Effector memory CD8-positive, alpha-beta T cell (primary cell): ENCODE measurements at places on chromosomes 6 and 20.

DNA sequence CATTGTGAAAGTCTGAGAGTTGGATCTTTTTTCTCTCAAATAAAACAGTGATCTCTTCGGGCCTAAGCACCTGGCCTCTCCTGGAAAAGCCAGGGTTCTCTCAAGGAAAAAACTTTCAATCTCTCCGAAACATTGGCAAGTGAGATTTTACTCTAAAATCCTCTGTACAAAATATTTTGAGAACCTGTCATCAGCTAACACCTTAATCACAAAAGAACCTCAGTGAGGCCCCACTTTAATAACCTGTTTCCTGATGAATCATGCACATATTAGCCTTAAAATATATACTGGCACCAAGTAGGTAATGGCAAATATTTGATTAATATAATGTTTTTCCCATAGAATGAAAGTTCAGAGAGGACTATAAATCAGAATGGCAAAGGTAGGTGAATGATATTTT is 177.9 kb downstream of the FRK start:
- DNase-seq: no peak

DNA sequence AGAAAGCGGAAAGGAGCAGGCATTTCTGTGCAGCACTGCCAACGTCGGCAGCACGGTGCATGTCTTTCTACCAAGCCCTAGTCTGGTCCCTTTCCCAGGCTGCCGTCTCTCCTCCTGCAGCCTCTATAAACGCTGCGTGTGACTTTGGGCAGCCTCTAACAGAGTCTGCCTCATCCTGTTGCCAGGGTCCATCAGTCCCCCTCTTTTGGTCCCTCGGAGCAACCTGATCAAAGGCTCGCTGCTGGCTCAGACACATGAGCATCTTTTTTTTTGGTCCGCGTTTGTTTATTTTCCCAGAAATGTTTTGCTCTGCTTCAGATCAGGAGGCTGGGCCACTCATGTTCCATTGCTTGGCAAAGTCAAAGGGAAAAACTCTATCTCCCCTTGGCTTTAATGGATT is 166.8 kb upstream of the CST7 start:
- DNase-seq: no peak

- no peak for DNase-seq
These were observed 51.1 kb upstream of the MYL9 start for GRCh38 chr20:36490191-36490590.

- DNase-seq: no peak
These were observed 94.4 kb downstream of the NCR2 start for GRCh38 chr6:41429506-41430504.

- no peak for DNase-seq
These were observed 244.7 kb upstream of the PRND start for GRCh38 chr20:4476903-4477500.

GRCh38 chr6:138774370-138774769 is 801 bp downstream of the CCDC28A start:
- no peak for DNase-seq

DNA sequence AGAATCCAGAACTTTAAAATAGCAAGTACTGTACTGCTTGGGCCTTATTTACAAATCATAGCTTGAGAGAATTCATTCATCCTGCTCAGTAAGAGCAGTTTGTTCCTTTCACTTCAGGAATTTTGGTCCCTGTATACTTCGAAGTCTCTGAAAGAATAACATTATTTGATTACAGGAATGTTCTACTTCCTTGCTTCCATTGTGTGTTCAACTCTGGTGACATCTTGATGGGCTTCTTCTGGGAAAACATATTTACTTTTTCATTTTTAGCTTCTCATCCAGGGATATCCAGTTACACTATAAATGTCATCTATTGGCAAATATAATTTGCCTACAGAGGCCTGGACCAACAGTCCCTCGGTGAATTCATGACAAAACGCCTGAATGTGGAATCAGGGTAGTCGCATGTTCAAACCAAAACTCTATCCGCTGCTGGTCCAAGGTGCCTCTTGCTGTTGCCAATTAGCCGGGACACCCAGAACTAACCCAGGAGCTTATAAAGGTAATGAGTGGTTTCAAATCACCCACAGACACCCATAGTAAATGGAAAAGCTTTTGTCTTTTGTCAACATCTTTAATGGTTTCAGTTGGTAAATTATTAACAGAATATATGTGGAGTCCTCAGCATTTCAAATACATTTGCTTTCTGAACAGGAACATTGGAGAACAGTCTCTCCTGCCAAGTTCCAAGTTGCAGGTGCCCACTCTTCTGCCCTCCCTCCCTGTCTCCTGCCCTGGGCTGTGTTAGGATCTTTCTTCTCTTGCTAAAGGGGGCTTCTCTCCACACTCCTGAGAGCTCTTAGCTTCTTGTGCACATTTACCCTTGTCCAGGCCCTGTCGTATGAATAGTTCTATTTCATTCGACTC is 162.5 kb upstream of the CITED2 start:
- DNase-seq: no peak

DNA sequence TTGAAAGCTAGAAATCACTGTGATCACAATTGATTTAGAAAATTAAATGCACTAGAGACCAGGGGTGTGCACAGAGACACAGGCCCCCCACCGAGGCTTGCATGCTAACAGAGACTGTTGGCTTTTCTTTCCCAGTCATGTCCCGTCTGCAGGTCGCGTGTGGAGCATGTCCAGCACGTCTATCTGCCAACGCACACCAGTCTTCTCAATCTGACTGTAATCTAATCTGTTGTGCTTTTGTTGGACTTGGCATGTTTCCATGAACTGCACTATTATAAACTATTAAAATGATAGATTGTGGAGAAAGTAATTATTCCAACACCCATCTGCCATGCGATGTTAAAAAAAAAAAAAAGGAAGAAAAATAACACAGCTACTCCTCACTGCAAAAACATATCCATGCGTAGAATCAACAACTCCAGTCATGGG is 17.7 kb downstream of the MYLIP start:
- no peak for DNase-seq

DNA sequence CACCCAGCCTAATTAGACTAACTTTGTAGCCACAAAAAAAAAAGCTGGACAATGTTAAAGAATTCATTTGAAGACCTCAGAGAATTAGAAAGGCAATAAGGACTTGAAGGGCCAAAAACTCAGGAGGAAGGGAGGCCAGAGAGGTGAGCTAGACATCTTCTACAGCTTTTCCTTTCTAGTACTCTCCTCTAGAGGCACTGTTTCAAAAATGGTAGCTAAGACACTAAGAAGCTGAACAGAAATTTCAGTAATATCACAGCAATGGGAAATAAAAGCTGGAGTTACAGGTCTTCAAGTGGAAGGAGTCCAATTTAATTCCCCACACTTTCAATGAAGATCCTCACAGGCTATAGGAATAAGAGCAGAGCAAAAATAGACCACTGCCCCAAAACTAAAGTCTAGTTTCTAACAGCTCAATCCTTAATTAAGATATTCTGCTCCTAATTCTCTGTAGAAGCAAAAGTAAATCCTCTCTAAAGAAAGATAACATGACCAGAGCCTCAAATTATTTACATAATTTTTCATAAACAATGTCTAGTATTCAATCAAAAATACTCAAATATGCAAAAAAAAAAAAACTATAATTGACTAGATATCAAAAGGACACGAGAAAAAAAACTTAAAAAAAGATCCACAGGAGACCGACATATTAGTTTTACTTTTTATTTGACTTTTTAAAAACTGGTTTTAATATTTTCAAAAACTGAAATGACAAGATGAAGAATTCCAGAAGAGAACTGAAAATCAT is 63.7 kb downstream of the RNGTT start:
- DNase-seq: no peak

GRCh38 chr6:99905209-99906106 is 88.6 kb downstream of the MCHR2 start:
- no peak for DNase-seq

GRCh38 chr6:120587381-120587780 is 746.9 kb downstream of the TBC1D32 start:
- DNase-seq: no peak

GRCh38 chr6:16286151-16286522 is 47.8 kb downstream of the GMPR start:
- peak; percentile 7 for DNase-seq

DNA sequence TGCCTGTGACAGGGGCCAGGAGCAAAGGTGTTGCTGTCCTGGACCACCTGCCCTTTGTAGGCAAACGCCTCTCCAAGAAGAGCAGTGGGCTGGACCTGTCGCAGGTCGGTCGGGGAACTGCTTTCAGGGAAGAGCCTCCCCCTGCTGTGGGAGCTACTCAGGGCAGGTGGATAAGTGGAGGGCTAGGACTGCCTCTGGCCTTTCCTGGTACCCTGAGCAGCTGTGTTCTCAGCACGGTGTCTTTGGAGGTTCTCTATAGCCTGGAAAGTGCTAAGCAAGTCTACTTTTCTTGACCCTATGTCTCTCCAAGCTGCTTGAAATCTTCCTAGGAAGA is 35.0 kb downstream of the BPIFB1 start:
- DNase-seq: no peak

DNA sequence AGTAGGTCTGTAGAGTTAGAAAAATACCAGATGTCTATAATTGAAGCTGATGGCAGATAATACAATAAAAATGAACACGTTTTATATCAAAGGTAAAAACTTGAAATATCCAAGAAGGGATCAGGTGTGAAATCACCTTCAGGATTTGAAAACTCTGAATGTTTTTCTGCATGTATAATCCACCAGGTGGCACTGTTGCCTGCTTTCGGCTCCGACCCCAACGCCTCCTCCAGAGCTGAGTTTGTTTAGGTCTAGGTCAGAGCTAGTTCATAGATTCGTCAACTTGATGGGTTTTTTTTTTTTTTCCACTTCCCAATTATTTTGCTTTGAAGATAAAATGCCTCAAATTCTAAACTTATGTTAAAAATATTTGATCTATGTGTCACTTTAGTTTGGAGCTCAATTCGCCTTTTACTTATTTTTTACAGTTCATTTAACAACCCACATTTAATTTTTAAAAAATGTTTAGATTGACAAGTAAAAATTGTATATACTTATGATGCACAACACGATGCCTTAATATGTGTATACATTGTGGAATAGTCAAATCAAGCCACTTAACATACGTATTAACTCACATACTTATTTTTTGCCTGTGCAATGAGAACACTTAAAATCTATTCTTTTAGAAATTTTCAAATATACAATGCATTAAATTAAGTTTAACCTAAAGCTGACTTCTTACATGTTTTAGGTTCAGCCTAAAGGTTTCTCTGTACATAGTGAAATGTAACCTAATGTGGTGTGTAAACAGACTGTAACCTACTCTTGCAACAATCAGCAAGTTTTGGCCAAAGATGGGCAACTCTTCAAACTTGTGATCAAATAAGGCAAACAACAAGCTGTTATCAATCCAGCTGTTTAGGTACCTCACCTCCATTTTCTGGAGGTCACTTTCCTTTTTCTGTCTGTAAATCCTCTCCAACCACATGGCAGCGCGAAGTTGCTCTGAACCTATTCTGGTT is 39.4 kb upstream of the ENPP4 start:
- peak; percentile 50 for DNase-seq

DNA sequence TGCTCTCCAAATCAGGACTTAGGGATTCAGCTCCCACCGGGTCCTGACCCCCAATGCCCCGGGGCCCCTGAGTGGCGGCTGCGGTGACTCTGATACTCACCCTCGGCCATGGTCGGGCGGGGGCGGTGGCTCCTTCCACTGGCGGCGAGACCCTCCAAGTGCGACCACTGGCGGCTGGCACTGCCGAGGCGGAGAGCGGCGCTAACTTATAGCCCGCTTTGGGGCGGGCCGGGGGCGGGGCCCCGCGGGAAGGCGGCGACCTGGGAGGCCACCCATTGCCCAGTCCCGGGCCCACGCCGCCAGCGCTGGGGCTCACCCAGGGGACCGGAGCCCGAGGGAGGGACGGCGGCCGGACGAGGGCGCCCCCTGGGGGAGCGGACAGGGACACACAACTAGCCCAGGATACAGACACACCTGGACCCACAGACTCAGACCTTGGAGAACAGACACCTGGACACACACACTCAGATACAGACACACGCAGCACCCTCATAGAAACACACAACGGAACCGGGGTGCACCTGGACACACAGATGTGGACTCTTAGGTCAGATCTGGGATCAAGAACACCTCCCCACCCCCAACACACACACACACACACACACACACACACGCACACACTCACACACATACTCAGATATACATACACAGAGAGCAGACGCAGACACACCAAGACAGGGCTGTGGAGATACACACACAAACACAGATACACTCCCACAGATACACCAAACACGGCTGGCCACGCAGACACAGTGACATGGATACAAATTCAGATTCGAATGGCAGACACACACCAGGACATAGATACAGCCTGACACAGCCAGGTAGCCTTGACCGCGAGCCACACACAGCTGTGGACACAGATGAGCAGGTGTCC is at the start of gene TGM2:
Gene TGM2 (minus strand): TSS at position 182 of the 877 bp plus-strand sequence. CDS start 72 bp downstream, at position 110.
- DNase-seq: peak; percentile 29

GRCh38 chr6:139144490-139145085 is 9.7 kb downstream of the HECA start:
- DNase-seq: no peak

DNA sequence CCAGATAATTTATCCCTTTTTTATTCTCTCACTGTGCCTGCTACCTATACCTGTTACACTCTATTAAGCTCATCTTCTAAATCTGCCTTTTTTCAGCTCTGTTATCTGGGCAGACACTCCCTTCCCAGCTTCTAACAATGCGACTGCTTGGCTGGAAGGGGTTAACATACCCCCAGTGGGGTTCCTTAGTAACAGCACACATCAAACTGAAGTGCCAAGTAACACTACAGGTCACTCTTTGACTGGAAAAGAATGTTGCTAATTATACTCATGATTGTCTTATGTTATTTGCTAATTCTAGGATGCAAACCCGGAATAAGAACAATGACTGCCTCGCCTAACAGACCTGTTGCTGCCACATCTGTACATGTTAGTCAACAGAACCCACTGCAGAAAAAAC is 203.5 kb downstream of the EPM2A start:
- no peak for DNase-seq

DNA sequence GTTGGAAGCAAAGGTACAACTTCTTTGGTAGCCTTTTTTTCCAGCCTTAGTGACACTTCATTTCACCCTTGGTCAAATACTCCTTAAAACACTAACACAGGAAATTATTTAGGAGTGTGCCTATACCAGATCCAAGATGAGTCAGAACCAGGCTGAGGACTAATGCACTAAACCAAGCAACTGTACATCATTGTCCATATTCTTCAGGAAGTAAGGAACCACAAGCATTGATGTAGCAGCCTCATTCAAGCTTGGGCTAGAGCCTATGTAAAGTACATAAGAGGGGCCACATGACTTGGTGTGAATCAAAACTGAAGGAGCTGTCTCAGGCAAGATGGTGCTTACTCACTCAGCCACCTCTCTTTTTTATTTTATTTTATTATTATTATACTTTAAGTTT is 20.7 kb upstream of the ADGB start:
- no peak for DNase-seq

GRCh38 chr6:43826730-43827129 is 56.7 kb downstream of the VEGFA start:
- DNase-seq: no peak

- peak; percentile 41 for DNase-seq
These were observed 37.4 kb downstream of the COX4I2 start for GRCh38 chr20:31674895-31675827.
